ENCODE measurements at places on chromosomes 4 and X. TPM values are rescaled to one million over a fixed set of nuclear protein-coding genes. Genes with fewer than 3 reads are reported as not detected.

The KLHL4 gene
- total RNA-seq = 19.8 TPM

DNA sequence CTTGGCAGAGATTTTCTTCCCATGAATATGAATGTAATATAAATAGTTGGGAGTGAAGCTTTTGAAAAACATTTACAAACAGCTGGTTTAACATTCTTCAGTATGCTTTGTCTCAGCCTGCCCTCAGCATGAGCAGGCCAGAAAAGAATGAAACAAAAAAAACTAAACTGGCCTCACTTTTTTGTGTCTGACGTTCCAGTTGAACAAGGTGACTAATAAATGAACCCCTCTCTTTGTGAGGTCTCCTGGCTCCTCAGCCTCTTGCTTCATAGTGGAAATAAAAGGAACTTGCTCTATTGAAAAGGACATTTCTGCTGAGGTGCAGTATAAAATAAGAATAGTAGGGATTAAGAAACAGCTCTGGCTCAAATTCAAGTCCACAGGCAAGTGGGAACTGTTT, 9.4 kb downstream of the CHST7 start:
- DNase-seq = peak; percentile 91

DNA sequence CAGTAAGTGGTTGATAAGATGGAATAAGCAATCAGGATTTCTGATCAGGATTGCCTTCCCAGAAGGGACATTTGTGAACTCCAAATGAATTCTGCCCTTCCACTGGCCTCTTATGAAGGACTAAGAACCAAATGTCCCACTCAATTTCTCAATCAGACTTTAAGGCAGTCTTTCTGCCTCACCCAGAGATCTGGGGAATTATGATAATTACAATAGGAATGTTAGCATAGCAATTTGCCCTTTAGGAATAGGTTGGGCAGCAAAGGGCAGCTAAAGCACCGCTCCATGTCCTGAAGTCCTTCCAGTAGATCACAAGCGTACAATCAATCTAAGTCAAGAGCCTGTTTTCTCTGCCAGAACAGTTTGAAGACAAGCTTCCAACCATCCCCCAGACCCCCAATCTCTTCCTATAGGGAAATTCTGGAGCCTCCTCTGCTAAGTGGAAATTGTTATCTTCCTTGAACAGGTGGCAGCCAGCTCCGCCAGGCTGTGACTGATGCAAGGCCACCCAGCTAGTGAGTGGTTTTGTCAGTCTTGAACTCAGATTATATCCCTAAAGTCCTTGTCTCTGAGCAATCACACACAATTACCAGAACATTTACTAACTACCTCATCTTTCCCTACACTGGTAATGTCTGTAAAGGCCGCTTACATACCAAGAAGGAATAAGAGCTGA, 18.6 kb downstream of the NKX3-2 start:
- DNase-seq = no peak

DNA sequence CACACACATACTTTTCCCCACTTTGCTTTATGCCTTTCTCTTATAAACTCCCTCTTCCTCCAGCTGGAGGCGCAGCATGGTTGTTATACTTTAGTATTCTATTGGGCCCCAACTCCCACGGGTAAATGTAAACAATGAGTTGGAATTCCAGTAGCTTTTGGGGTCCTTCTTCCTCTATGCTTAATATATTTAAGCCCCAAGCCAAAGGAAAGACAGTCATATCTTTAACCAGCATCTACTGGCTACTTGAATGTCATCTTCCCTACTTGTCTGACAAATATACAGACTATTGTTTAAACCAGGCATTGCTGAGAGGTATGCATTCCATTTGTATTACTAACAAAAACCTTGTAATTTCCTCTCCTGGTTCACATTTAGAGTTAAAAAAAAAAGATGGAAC, 72.9 kb downstream of the WDR19 start:
- DNase-seq = peak; percentile 79

GRCh38 chr4:125517831-125518230, 203.1 kb downstream of the FAT4 start:
- no peak for DNase-seq

- DNase-seq = peak; percentile 3
Measured at GRCh38 chrX:115894087-115894486, 276.5 kb upstream of the AGTR2 start.

- DNase-seq = no peak
Measured at GRCh38 chrX:130771230-130771629, 131.8 kb downstream of the ENOX2 start.

- DNase-seq = peak; percentile 62
Measured at GRCh38 chr4:24103434-24104157, 213.7 kb upstream of the PPARGC1A start.

The DSPP gene
- not detected for total RNA-seq

DNA sequence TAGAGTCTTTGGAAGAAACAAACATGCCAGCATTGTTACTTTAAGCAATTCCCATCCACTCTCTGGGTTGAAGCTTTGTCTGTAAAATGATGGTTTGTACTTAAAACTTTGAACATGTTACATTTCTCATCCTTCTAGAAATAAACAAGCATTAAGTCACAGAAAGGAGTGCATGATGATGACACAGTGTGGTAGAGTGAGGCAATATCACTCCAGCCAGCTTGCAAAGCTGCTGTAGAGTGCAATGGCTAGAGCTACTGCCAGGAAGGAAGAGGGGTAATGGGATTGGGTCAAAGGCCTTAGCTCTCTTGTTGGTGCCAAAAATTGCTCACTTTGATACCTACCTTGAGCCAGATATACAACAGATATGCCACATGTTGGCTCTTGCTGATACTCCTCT, 12.3 kb upstream of the ENOX2 start:
- DNase-seq = no peak

DNA sequence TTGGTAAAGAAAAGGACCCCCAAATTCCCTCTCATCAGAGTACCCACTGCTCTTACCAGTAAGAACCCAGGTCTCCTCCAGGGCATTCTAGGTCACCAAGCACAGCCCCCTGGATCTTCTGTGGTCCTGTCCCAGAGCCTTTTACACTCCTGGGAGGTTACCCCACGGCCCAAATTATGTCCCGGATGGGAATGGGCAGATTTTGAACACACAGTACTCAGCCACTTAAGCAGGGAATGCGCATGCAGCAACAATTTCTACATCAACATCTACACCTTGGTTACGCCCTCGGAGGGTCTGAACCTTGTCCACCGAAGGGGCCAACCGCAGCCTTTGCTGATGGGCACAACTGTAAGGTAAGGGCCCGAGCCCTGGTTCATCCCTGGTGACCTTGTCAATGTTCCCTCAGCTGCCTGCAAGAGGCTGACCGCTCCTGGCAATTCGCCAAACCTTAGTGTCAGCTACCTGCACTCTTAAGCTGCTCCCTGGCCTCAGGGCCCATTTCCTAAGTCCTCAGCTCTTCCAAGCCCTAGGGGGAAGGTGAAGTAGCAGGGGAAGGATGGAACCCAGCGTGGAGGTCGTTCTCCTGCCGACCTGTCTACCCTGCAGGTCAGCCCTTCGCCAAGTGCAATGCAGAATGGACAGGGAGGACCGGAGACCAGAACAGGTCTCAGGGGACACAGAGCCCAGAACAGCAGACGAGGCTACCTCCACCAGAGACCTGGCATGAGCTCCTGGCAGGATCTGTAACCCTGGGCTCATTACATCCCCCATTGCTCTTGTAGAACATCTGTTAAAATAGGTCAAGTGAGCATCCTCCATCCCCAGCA, 5.9 kb downstream of the TIMP1 start:
- no peak for DNase-seq

DNA sequence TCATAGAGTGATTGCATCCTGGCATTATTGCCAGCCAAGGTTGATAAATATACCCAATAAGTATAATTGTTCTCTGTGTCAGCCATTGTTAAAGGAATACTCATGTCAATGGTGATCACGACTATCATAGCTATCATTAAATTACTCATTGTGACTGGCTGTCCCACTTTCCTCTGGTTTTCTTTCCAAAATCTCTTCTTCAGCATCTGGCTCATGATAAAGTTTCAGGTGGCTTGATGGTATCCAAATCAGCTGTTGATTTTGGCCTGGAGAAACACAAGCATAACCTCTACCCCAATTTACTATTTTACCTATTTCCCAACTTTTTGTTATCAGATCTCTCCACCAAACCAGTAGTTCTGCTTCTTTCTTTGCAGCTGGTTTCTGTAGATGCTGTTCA, 67.1 kb upstream of the SPIN2A start:
- DNase-seq = no peak

GRCh38 chr4:155959417-155959816, 5.8 kb upstream of the CTSO start:
- no peak for DNase-seq

The MAGEC1 gene
- not detected for total RNA-seq

The CT45A3 gene
- total RNA-seq = not detected

GRCh38 chr4:147367891-147368290, 113.0 kb upstream of the EDNRA start:
- DNase-seq = peak; percentile 49

GRCh38 chrX:34631479-34632220, 25.4 kb downstream of the TMEM47 start:
- peak; percentile 45 for DNase-seq

The SSX4 gene
- not detected for total RNA-seq

GRCh38 chr4:48396043-48396442, 54.7 kb downstream of the SLAIN2 start:
- no peak for DNase-seq

DNA sequence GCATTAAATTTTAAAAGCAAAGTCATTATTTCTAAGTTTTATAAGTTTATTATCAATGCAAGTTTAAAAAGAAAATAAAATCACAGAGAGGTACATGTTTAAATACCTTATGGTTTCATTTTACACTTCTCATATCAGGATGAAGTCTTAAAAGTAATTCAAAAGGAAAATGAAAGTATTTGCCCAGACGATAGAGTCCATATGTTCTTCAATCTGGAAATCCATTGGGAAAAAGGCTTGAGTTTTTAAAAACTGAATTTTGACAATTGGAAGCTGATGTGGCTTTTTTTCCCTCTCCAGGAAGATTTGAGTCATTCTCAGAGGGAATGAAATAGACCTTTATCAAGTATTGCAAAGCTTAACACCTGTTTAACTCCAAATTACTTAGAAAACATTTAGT, 37.1 kb downstream of the MAB21L2 start:
- no peak for DNase-seq

DNA sequence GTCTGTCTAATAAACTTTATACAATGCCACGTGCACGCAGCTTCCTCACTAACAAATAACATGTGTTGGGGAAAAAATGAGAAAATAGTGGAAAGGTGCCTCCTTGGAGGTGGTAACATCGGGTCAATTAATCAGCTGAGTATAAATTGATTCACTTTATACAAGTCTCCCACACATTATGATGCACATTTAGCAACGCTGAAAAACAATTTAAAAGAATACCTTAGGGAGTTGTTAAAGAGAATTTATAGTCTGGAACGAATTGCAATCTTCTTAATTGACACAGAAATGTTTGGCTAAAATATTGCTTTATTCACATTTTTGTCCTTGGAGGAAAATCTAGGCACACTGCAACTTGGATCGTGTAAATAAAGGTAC, 84.2 kb downstream of the HPRT1 start:
- no peak for DNase-seq

- peak; percentile 16 for DNase-seq
Measured at GRCh38 chr4:42673082-42673425, 16.1 kb upstream of the ATP8A1 start.
